Ascending aorta (tissue), 2 donors: ENCODE measurements at places on chromosomes 1 and 21. TPM values are rescaled to one million over a fixed set of nuclear protein-coding genes. Genes with fewer than 3 reads are reported as not detected.

The NR1I3 gene
- total RNA-seq: 0.21 TPM

The GJB4 gene
- not detected for total RNA-seq

The TEDDM1 gene
- not detected for total RNA-seq

The PRRX1 gene
- 123 TPM for total RNA-seq

The MROH9 gene
- not detected for total RNA-seq

The MATN1 gene
- total RNA-seq: 0.85 TPM

The IGSF9 gene
- total RNA-seq: 0.11 TPM

The CNIH3 gene
- not detected for total RNA-seq

The RHBG gene
- total RNA-seq: not detected

The CLCA1 gene
- not detected for total RNA-seq

The OLFM3 gene
- not detected for total RNA-seq

The RNF115 gene
- total RNA-seq: 16.5 TPM

The CTSK gene
- 44.0 TPM for total RNA-seq

The EPS15 gene
- 44.6 TPM for total RNA-seq

The SYTL1 gene
- 0.21 TPM for total RNA-seq

The KCNC4 gene
- total RNA-seq: 8.4 TPM

The IL10 gene
- total RNA-seq: 1.6 TPM

The LCA5L gene
- not detected for total RNA-seq

The RASAL2 gene
- total RNA-seq: 57.5 TPM

The CRNN gene
- 0.21 TPM for total RNA-seq

The KRTAP7-1 gene
- not detected for total RNA-seq

The AGMAT gene
- total RNA-seq: 1.1 TPM

The CLDN17 gene
- not detected for total RNA-seq

The KCNJ15 gene
- total RNA-seq: 17.5 TPM

The ZFP69 gene
- 2.8 TPM for total RNA-seq

The MMEL1 gene
- not detected for total RNA-seq

The CYYR1 gene
- total RNA-seq: 29.6 TPM

The TCHH gene
- not detected for total RNA-seq

The FMO1 gene
- total RNA-seq: not detected

The RAB42 gene
- total RNA-seq: not detected

The PRR9 gene
- total RNA-seq: not detected

The TFF2 gene
- not detected for total RNA-seq

The SYCP1 gene
- total RNA-seq: not detected

The ZNF695 gene
- not detected for total RNA-seq

The RPTN gene
- not detected for total RNA-seq

The MMP23B gene
- total RNA-seq: 71.3 TPM

The LCE2C gene
- not detected for total RNA-seq

The FBLIM1 gene
- total RNA-seq: 641 TPM

The RALGPS2 gene
- 2.2 TPM for total RNA-seq

The DIO1 gene
- not detected for total RNA-seq

The TGFB2 gene
- total RNA-seq: 9.9 TPM

The FNDC5 gene
- total RNA-seq: 8.9 TPM

The RNF2 gene
- 4.0 TPM for total RNA-seq

The NT5C1A gene
- not detected for total RNA-seq

The USH2A gene
- total RNA-seq: not detected

The CSF3R gene
- total RNA-seq: 3.1 TPM

The ARTN gene
- not detected for total RNA-seq

The RGS8 gene
- not detected for total RNA-seq

The VSIG8 gene
- not detected for total RNA-seq

The HSD3B1 gene
- not detected for total RNA-seq

The TMEM39B gene
- total RNA-seq: 2.6 TPM

The HRNR gene
- total RNA-seq: not detected

The PLEKHG5 gene
- total RNA-seq: 11.4 TPM

The ACTL8 gene
- not detected for total RNA-seq

The SPRR2E gene
- total RNA-seq: not detected
